GM12865 (cell line): ENCODE measurements at places on chromosomes 5 and 9.

- peak; percentile 58 for DNase-seq
These were observed 17.4 kb downstream of the LMNB1 start for GRCh38 chr5:126794157-126794828.

GRCh38 chr9:74721696-74722660 lies 165.7 kb downstream of the TRPM6 start:
- DNase-seq, result no peak

DNA sequence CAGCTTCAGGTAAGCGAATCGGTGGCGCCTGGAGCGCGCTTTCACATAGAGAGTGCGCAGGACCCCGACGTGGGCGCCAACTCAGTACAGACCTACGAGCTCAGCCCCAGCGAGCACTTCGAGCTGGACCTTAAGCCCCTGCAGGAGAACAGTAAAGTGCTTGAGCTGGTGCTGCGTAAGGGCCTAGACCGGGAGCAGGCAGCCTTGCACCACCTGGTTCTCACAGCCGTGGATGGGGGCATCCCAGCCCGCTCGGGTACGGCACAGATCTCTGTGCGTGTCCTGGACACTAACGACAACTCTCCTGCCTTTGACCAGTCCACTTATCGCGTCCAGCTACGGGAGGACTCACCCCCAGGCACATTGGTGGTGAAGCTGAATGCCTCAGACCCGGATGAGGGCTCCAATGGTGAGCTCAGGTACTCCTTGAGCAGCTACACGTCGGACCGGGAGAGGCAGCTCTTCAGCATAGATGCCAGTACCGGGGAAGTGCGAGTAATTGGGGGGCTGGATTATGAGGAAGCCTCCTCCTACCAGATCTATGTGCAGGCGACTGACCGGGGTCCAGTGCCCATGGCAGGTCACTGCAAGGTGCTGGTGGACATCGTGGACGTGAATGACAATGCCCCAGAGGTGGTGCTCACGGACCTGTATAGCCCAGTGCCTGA lies 1.1 kb downstream of the PCDHAC2 start:
- no peak for DNase-seq

GRCh38 chr5:10482791-10483530 lies 41.3 kb downstream of the ROPN1L start:
- DNase-seq, result no peak

DNA sequence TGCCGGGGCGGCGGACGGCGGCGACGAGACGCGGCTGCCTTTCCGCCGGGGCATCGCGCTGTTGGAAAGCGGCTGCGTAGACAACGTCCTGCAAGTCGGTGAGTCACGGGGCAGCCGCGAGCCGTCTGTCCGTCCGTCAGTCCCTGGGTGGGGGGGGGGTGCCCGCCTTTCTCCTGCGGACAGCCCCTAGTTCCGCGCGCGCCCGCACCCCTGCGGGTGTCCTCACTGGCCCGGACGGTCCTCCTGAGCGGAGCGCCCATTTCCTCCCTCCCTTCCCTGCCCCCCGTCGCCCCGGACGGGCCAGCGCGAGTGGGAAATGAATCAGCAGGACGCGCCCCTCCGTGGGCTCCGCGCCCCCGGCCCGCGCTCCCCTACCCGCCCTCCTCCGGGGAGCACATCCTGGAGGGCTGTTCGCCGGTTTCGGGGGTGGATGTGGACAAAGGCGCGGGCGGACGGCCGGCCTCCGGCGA lies 828 bp downstream of the ZSWIM6 start:
- DNase-seq, result peak; percentile 51

DNA sequence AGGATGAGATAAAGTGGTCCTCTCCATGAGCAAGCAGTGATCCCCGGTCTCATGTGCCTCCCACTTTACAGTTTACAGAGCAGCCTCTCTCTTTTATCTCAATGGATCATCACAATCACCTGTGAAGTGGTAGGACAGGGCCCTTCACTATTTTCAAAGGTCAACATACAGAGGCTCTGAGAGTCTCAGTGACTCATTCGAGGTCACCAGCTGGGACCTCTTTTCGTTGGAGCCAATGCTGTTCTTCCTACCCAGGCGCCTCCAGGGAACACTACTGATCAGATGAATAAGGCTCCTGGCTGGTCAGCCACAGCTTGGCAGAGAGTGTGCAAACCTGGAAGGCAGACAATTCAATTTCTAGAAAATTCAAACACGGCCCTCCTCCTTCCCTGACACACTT lies 16.6 kb downstream of the GGTA1 start:
- no peak for DNase-seq

GRCh38 chr5:69364850-69365249 lies 4.5 kb downstream of the AK6 start:
- DNase-seq, result no peak

DNA sequence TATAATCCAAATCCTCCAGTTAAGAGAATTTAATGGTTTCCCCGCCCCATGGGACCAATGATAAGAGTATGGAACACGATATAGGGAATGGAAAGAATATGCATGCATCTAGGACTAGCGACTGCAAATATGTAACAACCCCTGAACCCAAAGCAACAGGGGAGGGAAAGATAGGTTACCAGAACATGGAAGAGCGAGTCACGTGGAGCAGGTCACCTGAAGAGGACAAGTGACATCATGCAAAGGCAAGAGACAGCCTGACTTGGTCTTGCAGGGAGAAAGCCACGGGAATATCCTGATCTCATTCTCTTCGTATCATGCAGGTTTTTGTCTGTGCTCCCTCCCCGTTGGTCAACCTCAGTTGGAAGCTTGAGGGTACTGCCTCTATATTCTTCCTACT lies 4.7 kb upstream of the UHRF2 start:
- no peak for DNase-seq

GRCh38 chr5:133401731-133402347 lies 210.5 kb downstream of the FSTL4 start:
- no peak for DNase-seq

- DNase-seq, result no peak
These were observed 158.7 kb upstream of the KLF4 start for GRCh38 chr9:107648153-107648715.

DNA sequence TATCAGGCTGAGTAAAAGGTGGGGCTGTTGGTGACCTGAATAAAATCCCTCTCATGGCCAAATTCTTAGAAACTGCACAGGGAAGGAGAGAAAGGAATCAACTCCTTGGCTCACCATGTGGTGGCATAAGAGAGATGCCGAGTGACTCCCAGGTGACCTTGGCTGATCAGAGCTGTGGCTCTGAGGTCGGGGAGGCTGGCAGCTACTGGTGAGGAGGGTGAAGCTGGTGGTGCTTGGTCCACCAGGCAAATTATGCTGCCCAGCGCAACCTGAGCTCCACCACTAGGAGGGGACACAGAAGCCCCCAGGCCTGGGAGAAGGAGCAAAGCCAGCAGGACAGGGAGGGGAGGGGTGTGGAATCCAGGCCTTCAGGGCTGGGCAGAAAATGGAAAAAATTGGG lies 111.2 kb upstream of the IL12B start:
- peak; percentile 38 for DNase-seq

DNA sequence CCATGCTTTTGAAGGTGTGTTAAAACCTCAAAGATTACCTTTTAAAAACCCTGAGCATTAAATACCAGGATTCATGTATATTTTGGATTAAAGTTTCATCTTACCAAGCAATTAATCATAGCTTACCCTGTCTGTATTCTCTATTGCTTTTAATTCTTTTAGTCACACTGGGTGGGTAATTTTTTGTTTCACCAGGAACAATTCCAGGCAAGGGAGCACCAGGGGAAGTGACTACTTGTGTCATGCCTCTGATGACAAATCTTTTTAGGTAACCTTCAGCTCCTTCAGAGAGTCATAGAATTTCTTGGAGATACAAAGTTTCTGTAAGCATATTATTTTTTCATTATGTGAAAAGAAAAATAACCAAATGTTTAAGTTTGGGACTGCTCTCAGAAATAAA lies 33.4 kb upstream of the ANXA1 start:
- DNase-seq, result no peak

DNA sequence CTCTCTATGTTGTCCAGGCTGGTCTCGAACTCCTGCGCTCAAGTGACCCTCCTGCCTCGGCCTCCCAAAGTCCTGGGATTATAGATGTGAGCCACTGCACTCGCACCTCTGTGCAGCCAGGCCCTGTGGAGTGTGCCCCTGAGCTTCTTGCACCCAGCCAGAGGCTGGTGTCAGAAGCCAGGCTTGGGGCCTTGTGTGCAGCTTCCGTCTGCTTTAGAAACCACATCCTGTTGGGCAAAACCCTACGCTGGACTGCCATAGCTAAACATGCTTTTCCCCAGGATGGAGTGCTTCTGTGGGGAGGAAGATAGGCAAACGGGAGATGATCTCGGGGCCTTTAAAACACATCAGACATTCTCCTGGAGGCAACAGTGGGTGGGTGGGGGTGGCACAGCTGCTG lies 40.1 kb downstream of the PRRT1B start:
- peak; percentile 47 for DNase-seq

DNA sequence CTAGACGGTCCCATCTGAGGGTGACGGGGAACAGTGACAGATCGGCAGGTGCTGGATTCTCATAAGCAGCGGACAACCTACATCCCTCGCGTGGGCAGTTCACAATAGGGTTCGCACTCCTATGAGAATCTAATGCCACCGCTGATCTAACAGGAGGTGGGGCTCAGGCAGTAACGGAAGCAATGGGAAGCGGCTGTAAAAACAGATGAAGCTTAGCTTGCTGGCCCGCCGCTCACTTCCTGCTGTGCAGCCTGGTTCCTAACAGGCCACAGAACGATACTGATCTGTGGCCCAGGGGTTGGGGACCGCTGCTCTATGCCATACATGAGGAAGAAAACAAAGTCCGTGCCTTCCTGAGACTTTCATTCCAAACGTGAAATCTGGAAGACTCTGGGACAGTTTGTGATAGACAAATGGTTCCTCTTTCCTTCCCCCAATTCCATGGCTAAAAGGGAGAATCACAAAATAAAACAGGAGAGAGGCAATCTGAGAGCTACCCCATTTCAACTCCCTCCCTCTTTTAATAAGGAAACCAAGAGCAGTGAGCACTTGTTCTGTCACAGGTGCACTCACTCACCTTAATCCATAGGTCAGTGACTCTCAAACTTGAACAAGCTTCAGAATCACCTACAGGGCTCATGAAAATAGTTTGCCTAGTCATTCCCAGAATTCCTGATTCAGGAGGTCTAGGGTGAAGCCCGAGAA lies 12.1 kb downstream of the PDCL start:
- DNase-seq, result no peak

DNA sequence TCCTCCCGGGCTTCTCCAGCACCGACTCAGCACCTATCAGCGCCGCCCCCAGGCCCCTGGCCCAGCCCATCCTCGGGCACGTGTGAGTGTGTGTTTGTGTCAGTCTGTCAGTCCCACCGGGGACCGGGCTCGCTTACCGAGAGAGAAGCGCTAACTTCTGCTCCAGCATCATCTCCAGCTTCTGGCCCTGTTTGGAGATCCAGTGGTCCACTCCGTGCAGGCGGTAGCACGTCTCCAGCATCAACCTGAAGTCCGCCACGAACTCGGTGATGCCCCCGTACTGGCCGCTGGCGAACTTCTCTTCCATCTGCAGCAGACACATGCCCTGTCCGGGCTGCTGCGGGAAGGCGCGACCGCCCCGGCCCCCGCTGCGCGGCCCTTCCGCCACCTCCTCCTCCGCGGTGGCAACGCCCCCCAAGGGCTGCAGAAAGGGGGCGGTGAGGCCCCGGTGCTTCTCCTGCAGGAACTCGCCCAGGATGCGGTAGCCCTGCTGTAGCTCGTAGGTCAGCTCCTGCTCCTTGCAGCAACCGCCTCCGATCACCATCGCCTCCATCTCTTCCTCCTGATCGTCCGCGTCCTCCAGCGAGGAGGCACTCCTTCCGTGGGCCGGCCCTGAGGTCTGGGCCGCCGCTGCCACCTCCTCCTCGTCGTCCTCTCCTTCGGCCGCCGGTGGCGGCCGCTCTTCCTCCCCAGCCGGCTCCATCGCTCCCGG lies 8.2 kb downstream of the RANBP6 start:
- peak; percentile 92 for DNase-seq

GRCh38 chr9:7369384-7369821 lies 430.2 kb downstream of the DMAC1 start:
- no peak for DNase-seq

DNA sequence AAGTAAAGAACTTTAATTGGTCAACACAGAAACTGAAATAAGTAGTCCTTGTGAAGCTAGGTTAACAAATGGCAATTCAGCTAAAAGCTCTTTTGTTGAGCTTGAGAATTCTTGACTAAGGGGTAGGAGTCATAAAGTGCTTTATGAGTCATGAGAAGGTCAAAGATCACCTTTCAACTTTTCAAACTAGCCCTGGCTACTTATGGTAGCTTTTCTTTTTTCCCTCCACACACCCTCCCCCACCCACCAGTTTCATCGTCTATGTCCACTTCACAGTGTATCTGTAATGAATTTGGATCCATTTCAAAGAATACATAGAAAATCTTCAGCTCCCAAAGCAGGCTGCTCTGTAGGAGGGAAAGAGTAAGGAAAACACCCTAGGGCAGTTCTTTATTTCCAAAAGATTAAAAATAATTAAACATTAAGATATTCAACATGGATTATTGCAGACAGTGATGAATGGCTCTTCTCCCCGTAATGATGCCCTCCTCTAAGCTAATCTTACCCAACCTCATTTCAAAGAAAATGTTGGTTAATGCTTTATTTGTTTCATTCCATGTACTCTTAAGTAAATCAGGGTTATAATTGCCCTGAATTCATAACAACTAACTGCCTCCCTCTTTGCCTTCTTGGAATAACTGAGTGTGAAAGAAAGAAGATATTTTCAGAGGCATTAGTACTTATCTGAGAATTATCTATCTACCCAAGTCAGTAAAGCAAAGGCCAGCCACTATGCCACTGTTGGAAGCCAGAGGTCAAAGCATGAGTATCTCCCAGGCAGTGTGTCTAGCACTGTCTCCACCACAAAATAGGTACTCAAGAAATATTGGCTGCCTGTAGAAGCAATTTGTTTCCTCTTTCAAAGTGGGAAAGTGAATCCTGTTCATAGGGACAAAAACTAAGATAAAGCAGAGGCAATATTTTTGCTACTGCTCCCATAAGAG lies 290.6 kb downstream of the PIK3R1 start:
- DNase-seq, result no peak

GRCh38 chr5:132791026-132791425 lies 14.0 kb upstream of the SEPTIN8 start:
- DNase-seq, result no peak

DNA sequence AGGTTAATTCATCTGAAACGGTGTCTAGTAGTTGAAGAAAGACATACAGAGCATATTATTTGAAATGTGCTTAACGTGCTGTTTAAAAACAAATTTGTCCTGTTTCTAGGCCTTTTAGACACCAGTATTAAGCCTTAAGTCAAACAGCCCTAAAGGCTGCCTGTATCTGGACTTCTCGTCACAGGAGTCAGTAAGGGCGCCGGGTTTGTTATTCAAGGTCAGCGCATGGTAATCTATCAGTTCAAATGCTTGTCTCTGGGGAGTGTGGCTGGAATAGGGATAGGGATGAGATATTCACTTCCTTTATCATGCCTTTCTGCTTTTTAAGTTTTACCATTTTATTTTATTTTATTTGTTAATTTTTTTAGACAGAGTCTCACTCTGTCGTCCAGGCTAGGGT lies 9.4 kb upstream of the CNOT6 start:
- DNase-seq, result no peak
